ENCODE measurements at places on chromosomes 16 and 17.
A peak's percentile ranks its signal among the peaks of the same experiment; 100 is the strongest.

GRCh38 chr17:69062860-69063581 is 2.3 kb upstream of the ABCA9 start:
- DNase-seq, result no peak

GRCh38 chr16:4288148-4288921 is 15.5 kb upstream of the TFAP4 start:
- peak; percentile 80 for DNase-seq

DNA sequence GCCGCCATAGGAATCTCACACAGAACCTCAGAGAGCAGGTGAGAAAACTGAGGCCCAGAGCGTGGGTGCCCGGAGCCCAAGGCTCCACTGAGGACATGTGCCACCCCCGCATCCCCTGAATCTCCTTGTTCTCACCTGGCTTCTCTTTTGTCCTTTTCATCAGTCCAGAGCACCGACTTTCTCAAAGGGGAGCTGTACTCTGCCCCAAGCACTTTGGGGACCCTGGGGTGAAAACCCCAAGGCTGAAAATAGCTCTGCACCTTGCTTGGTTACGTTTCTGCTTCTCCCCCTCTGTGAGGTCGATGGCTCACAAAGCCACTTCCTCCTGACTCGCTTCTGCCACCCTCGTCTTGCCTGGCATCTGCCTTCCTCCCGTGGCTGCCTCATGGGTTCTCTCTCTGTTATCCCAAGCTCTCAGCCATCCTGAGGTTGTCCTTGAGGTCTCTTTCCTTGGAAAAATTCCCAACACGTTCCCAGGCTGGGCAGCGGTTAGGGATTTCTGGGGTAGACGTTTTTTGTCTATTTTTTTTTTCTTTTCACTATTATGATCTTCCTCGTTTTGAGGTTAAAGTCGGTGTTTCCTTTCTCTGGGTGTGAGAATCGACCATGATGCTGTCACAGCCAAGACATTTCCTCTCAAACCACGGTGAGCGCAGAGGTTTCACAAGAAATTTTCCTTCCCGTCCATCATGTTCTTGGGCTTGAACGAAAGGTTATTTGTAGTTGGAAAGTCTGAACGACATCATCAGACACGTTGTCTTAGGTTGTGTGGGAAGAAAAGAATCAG is 37.2 kb downstream of the IRF8 start:
- DNase-seq, result peak; percentile 32

DNA sequence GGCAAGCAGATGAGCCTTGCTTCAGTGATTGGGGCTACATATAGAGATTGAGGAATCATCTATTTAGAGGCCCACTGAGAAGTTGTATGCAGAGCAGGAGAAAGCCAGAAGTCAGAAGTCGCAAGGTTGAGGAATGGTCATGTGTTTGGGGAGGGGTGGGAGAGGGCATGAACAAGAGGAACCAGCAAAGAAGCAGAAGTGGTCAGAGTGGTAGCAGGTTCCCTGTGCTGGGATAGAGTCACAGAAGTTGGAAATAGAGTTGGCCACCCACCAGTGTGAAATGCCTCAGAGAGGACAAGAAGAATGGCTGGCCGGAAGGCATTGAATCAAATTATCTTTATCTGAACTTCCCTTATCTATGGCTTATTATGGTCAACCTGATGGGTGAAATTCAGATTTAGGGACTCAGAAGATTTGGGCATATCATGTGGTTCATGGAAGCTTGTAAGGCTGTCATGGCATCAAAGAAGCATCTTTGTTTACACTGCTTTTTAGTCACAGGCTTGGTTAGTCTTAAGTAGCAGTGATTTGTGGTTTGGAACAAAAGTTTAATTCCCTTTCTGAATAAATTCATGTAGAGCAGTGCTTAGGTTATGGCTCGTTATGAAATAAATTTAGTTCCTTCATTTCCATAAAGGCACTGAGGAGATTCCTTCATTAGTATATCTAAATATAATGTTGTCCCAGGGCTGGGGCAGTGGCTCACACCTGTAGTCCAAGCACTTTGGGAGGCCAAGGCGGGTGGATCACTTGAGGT is 19.7 kb downstream of the MAP3K3 start:
- no peak for DNase-seq

DNA sequence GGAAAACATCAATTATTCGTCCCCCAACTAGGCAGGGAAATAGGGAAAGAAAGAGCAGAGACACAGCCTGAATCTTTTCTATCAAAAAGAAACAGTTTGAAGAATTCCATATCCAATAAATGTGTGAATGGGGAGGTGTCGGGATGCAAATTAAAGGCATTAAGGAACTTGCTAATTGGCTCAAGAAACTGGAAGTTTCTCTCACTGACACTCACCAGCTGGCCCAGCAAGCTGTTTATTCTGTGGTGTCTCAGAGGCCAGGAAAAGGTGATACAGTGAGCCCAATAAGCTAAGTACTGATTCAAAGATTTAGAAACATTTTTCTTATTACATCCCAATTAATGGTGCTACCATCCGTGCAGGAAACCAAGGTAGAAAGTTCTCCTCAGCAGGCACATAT is 104.4 kb upstream of the CLEC3A start:
- no peak for DNase-seq

- DNase-seq, result peak; percentile 18
Measured at GRCh38 chr17:40219594-40220338, 662 bp downstream of the WIPF2 start.

- no peak for DNase-seq
Measured at GRCh38 chr16:15639061-15639568, 3.8 kb downstream of the MARF1 start.

- DNase-seq, result no peak
Measured at GRCh38 chr16:9372934-9373890, 281.8 kb downstream of the HAPSTR1 start.

GRCh38 chr16:85556456-85557082 is 56.6 kb upstream of the GSE1 start:
- no peak for DNase-seq

- no peak for DNase-seq
Measured at GRCh38 chr17:9729735-9730420, 61.5 kb downstream of the DHRS7C start.

DNA sequence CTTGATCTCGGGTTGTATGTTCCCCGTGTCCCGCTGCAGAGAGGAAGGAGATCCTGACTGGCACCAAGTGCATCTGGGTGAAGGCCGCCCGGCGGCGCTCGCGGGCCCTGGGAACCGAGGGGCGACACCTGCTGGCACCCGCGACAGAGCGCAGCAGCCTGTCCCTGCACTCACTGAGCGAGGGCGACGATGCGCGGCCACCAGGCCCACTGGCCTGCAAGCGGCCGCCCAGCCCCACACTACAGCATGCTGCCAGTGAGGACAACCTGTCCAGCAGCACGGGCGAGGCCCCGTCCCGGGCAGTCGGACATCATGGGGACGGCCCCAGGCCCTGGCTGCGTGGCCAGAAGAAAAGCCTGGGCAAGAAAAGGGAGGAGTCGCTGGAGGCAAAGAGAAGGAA is 7.5 kb downstream of the BTBD17 start:
- peak; percentile 47 for DNase-seq

DNA sequence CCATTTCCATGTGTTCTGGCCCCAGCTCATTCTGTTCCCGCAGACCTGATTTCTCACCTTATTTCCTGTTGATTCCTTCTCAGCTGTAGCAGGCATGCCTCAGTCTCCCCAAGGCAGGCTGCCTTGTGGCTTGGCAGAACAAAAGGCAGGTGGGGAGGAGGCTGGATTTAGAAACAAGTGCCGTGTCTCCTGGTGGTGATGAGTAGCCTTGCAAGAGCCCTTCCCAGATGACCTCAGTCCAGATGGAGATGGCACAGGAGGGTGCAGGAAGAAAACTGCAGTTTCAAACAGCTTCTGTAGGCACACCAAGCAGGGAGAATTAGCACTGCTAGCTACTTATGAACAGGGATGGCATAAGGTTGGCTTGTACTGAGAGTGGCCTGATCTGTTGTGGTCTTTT is 64.6 kb downstream of the ARHGAP44 start:
- no peak for DNase-seq

DNA sequence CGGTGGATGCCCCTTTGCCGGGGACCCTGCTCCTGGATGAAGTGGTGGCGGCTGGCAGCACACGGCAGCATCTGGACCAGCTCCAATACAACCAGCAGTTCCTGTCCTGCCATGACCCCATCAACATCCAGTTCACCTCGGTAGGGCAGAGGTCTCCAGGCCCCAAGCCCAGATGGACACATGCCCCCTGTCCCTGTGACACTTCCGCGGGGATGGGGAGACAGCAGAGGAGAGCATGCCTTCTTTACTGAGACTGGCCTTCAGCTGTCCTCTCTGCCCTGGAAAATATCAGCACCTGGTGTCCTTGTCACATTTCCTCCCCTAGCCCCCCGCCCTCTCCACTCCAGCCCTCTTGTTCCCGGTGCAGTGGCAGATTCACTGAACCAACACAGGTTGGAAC is 6.2 kb downstream of the CHAD start:
- no peak for DNase-seq

DNA sequence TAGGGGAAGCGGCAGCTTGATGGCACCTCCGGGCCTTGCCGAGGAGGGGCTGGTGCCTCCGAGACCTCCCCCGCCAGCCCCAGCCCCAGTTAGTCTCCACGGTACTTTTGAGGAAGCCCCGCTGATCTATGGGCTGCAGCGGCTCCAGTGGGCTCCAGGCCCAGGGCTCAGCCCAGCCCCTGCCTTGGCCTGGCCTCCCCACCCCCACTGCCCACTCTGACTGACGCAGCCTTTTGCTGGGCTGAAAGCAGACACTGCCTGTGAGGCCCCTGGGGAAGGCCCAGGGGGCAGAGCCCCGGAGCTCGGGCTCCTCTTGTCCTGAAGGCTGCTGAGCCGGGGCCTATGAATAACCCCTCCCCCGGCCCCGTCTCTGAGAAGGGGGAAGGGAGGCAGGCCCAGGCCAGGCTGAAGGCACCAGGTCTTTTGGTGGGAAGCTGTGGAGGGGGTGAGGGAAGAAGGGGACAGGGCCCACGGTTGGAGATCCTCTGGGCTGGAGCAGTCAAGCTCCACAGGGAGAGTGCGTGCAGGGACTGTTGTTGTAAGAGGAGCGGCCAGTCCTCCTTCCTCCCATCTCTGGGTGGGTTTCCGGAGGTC is 7.5 kb upstream of the SMTNL2 start:
- DNase-seq, result no peak

GRCh38 chr17:29032013-29032856 is 10.7 kb upstream of the PIPOX start:
- DNase-seq, result no peak

DNA sequence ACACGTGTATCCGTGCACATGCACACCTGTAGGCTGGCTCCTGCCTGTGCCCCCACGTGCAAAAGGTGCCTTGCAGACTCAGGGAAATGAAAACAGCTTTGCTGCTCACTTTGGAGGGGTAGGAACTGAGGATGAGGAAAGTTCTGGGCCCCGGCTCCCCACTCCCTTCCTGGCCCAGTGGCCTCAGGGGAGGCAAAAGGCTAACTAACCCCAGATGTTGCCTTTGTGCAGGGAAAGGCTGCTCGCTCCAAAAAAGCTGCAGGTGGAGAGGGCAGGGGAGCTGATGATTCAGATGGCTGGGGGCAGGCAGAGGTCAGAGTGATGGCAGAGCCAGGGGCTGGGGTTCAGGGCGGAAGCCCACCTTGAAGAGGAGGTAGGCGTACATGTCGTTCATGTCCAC is 12.4 kb downstream of the PLCD3 start:
- DNase-seq, result no peak

GRCh38 chr17:82716203-82717010 is at the start of gene FN3KRP:
Gene FN3KRP (plus strand): TSS chr17:82716706. CDS start chr17:82716756, 50 bp downstream.
- DNase-seq, result peak; percentile 84

DNA sequence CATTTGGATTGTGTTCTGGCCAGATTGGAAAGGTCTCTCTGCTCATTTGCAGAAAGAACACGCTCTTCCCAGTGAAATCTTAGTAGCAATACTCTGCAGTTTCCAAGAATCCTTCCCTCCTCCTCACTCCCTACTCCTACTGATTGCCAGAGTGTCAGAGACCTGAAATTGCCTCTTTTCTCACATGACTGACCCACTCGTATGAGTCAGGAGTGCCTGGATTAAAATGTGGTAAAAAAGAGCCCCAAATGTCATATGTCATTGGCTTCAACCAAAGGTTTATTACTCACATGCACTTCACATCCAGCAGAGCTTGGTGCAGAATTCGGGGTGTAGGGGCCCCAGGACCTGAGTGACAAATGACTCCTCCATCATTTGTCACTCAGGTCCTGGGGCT is 39.7 kb upstream of the IRX3 start:
- no peak for DNase-seq

DNA sequence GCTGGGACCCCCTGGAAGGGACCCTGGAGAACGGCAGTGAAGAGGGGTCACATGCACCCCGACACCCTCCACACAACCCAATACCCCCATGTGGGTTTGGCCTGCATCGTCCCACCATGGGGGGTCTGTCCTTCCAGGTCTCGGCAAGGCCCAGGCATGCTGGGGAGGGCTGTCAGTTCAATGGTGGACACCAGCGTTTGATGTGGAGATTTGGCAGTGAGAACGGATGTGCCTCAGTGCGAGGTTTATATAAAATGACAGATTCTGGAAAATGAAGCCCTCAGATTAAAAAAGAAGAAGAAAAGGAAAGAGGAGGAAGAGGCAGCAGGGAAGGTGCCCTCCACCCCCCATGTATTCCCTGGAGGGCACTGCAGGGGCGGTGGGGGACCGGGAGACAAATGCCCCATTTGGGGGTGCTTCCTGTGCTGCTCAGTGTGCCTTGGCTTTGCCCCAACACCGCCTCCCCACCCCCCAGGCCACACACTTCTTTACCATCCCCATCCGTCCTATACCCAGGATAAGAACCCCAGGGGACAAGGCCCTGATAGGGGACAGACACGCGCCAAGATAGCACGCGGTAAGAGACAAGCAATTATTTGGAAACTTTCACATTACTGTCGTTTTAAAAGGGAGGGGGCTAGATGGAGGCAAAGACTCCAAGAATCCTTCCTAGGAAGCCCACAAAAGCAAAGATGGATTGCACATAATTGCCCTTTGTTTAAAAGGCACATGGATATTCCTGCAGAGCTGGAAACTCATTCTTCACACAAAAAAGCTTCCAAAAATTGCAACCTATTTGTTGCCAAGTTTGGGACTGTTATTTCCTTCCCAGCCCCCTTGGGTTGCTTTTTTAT is 21.0 kb downstream of the RBFOX3 start:
- no peak for DNase-seq

DNA sequence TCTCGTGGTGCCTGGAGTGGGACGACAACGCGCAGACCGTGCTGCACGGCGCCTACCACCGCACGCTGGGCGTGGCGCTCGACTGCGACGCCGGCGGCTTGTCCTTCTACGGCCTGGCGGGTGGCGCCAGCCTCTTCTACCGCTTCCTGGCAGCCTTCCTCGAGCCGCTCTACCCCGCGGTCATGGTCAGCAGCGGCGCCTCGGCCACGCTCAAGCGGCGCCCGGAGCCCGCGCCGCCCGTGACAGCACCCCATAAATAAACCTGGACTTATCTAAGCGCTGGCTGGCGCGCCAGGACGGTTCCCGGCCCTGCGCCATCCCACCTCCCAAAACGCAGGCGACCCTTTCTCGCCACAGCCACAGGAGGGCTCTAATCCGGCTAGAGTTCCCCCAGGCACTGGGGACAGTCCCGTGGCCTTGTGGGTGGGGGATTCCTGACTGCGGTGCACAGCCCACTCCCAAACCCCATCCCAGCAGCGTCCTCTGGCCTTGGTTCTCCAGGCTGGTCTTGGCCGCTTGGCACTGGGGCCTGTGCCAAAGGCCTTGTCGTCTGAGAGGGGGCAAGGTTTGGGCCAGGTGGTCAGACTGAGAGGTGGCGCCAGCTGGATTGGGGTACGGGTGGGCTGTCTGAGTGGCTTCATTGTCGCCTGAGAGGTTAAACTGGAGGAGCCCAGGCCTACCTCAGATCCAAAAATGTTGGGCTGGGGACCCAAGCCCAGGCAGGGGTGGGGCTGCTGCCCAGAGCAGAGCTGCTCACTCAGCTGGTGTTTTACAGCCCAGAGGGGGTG is 10.1 kb upstream of the SLC16A5 start:
- no peak for DNase-seq

- DNase-seq, result no peak
Measured at GRCh38 chr16:51313198-51313597, 162.1 kb upstream of the SALL1 start.

Data from T-helper 17 cell (primary cell).